HS-27A (cell line): ENCODE measurements at places on chromosomes 2 and 18.

GRCh38 chr2:100148883-100149282 lies 6.5 kb upstream of the AFF3 start:
- DNase-seq, result no peak

DNA sequence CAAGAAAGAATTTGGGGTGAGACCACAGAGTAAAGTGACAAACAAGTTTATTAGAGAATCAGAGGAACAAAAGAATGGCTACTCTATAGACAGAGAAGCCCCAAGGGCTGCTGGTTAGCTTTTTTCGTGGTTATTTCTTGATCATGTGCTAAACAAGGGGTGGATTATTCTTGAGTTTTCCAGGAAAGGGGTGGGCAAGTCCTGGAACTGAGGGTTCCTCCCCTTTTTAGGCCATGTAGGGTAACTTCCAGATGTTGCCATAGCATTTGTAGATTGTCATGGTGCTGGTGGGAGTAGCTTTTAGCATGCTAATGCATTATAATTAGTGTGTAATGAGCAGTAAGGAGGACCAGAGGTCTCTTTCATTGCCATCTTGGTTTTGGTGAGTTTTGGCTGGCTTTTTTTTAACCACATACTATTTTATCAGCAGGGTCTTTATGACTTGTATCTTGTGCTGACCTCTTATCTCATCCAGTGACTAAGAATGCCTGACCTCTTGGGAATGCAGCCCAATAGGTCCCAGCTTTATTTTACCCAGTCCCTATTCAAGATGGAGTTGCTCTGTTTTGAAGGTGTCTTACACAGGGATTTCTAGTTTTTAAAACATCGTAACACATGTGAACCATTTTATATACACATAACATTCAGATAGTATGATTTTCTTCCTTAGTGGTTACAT lies 77.8 kb downstream of the MYO1B start:
- no peak for DNase-seq

GRCh38 chr2:105643405-105644173 lies 101.1 kb upstream of the NCK2 start:
- DNase-seq, result no peak

DNA sequence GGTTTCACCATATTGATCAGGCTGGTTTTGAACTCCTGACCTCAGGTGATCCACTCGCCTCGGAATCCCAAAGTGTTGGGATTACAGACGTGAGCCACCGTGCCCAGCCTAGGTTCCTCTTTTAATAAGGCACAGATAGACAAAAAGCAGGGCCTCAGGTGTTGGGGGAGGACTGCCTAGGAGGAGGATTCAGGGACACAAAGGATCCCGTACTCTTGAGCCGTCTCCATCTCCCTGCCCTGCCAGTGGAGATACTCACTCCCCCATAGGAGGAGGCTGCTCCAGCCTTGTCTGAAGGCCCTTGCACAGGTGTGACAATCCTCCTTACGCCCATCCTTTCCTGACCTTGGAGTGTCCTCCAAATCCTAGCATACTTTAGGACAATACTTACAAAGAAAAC lies 32.0 kb upstream of the TFCP2L1 start:
- no peak for DNase-seq

- DNase-seq, result no peak
Observed at GRCh38 chr2:240214790-240215675, 74.6 kb upstream of the OTOS start.

DNA sequence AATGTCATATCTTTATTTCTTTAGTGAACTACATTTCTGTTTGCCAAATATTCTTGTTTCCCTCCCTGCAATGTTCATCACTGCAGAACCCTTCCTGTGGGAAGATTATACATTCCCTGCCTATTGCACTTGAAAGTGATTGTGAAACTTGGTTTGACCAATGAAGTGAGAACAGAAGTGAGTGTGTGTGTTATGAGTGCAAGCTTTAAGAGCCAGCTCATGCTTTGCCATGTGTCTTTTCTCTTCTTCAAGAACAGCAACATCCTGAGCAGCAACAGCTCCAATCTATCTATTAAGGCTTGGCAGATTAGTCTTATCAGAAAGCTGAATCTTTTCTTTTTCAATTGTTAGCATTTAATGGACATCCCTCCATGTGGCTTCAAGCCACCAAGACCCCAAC lies 42.0 kb upstream of the UBE2E3 start:
- DNase-seq, result no peak

- no peak for DNase-seq
Observed at GRCh38 chr2:216346781-216347180, 25.5 kb downstream of the MARCHF4 start.

DNA sequence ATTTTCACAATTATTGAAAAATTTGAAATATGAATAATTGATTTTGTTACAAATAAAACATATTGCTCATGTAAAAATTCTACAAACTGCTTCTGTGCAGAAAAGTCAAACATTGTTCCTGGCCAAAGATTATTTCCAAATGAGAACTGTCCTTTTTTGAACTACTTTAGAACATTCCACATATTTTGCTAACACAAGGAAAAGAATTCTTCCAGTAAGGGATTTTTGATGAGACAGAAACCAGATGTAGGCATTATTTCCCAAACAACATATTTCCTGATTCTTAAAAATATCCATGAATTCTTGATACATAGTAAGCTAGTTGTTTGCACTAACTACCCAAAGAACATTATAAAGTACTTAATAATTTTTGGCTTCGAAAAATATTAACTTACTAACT lies 715.2 kb downstream of the CCDC85A start:
- DNase-seq, result no peak
